ENCODE measurements at places on chromosomes 3 and 15.

DNA sequence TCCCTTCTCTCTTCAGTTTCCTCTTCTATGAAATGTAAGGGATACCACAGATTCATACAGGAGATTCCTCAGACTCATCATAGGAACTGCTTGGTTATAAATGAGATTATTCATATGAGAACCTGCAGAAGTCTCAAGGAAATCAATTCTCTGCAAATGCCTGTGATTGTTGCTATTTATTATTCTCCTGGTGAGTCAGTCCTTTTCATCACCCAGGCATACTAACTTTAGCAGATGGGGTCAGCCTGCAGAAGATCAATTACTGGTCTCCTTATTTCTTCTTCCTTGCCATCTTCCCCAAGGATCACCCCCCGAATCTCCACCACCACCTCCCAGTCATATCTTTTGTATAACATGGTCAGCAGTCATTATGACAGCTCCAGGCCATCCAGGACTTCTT is 53.8 kb upstream of the DCP1A start:
- no peak for DNase-seq

DNA sequence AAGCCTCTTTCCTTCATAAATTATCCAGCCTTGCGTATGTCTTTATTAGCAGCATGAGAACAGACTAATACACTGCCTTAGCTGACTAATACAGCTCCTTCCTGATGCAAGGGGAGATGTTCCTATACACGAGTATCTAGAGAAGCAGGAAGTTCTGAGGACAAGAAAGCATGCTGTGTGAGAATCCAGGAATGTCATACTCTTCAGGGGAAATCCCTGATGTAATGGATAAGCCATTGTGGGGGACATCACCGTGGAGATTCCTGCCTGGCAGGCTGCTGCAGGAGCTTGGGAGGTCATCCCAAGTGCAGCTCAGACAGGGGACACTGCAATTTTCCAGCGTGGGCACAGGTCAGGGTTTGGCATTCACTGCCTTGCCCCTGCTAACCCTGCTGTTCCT is 476.9 kb downstream of the NR2F2 start:
- no peak for DNase-seq

GRCh38 chr3:156207802-156208685 is 87.7 kb downstream of the KCNAB1 start:
- DNase-seq, result no peak

DNA sequence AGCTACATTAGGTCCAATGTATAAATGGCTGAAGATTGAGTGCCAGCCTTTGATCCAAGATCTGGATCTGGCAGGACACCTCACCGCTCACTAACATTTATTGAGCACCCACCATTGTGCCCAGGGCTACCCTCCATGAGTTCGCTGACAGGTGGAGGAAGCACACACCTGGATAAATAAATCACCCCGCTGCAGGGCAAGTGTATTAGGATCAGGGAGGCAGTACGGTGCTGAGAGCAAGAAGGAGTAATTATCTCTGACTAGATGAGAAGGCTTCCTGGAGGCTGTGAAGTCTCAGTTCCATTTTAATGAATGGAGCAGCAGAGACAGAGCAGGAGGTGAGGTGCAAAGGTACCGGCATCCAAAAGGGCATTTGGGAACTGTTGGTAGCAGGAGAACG is 104.1 kb downstream of the LIPC start:
- DNase-seq, result no peak

GRCh38 chr15:74196175-74196574 is 6.4 kb downstream of the STRA6 start:
- no peak for DNase-seq

- no peak for DNase-seq
Observed at GRCh38 chr15:63991706-63992105, 54.6 kb downstream of the DAPK2 start.

DNA sequence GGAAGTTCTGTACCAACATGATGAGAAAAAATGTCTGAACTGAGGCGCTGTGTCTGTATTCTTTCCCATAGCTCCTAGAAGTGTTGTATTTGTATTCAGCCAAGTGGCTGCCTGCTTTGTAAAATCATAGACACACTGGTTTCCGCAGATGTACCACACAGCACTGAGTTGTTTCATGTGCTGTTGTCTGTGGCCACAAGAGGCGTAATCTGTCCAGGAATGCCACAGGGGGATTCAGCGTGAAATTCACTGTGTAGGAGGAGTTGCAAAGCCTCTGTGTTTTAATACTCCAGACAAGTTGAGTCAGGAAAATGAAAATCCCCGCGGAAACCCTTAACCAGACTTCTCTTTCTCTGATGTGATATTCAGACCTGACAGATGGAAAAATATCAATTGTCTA is 462.2 kb downstream of the NSUN3 start:
- DNase-seq, result no peak

- DNase-seq, result no peak
Observed at GRCh38 chr15:62320259-62320658, 155.2 kb upstream of the C2CD4B start.
